ENCODE measurements at places on chromosomes 4 and X.

- no peak for DNase-seq
Measured at GRCh38 chr4:10629394-10629793, 55.2 kb downstream of the CLNK start.

- no peak for DNase-seq
Measured at GRCh38 chr4:83317671-83318070, 17.0 kb downstream of the HPSE start.

DNA sequence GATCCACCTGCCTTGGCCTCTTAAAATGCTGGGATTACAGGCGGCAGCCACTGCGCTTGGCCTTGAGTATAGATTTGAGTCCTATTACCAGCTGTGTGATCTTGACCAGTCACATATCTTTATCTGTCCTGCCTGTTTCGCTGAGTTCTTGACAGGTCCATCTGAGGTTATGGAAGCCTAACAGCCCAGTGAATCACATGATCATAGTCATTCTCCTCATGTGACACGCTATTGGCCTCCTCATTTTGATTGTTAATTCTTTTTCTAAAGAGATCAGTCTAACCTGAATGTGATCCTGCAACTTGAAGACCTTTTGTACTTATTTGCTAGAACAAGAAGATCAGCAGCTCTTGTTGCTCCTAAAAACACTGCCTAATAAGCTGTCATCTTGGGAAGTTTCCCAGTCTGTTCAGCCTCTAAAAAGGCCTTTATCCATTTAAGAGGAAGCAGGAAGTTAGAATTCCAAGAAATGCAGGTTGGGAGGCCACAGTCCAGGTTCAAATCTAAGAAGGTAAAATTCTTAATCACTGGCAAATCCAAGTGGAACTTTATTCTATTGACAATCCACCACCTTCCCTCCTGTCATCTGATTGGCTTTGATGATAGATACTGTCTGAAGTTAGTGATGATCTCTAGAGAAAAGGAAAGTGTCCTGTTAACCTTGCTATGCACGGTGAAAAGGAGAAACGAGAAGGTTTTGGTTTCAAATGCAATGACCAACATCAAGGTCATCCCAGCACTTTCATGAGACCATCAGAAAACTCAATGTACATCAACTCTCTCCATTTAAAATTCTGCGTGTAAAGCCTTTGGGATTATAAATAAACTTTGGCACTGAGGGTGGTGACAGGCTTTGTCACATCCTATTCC is 86.9 kb downstream of the CHRNA9 start:
- DNase-seq, result no peak

DNA sequence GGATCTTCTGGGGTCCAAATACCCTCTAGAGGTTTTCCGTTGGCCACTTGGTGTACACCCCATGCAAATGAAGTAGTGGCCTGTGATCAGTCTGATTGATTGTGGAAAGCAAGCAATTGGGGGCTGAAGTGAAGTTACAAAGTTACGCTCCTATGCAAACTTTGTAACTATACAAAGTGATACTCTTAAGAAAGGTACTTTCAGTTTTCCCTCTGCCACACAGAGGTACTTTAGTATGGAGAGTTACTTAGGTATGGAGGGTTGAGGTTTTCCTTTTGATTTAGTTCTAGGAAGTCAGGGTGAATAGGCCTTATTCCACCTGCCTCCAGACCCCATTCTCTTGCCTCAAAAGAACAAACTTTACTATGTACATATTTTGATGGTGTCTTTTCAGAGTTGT is 28.7 kb downstream of the STAG2 start:
- no peak for DNase-seq

DNA sequence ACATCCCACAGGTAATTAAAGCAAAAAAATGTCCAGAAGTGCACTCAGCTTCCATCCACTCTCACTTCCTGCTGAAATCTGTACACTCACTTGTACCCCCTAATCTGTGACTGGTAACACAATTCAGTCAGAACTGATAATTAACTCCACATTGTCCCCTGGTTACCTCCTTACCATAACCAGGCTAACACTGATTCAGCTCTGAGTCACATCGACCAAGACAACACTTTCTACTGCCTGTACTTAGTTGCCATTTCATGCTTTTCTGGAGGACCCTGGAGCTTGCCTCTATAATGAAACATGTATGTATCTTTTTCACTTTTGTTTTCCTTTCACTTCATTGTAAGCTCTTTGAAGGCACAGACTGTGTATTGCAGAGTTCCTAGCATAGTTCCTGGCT is 130.9 kb upstream of the GABRG1 start:
- DNase-seq, result no peak

- DNase-seq, result no peak
Measured at GRCh38 chrX:150508018-150508417, 60.4 kb upstream of the MTM1 start.

GRCh38 chr4:10007436-10007740 is 13.9 kb downstream of the SLC2A9 start:
- DNase-seq, result no peak

DNA sequence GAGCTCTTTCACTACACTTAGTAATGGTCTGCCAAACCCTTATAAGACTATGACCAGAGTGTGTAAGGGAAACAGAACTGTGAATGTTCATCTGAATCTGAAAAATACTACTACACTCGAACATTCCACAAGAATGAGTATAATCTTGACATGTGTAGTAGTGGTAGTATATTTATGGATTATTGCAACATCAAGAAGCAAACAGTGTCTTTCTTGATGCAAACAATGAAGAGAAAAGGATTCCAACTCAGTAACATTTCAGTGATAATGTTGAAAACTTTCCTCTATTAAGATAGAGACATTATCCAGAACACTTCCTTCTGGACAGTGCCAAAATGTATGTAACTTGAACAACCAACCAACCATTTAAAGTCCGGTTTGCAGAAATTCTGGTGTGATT is 394.7 kb upstream of the CPEB2 start:
- no peak for DNase-seq

GRCh38 chr4:72994670-72995069 is 74.8 kb downstream of the COX18 start:
- no peak for DNase-seq

DNA sequence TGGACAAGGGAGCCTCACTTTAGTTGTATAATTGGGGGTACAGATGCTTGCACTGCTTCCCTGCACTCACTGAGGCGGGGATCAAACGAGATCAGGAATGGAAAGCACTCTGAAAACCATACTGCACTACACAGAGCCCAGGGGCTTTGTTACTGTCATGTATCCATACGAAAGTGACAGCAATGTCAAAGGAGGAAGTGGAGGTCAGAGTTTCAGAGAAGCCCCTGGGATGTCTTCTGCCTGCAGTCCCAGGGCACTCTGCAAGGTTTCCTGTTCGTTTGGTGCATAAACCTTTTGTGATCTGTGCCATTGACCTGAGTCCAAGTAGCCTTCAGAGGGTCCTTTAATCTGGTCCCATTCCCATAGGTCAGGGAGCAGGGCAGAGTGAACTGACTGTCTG is 31.2 kb downstream of the RNF175 start:
- DNase-seq, result no peak

DNA sequence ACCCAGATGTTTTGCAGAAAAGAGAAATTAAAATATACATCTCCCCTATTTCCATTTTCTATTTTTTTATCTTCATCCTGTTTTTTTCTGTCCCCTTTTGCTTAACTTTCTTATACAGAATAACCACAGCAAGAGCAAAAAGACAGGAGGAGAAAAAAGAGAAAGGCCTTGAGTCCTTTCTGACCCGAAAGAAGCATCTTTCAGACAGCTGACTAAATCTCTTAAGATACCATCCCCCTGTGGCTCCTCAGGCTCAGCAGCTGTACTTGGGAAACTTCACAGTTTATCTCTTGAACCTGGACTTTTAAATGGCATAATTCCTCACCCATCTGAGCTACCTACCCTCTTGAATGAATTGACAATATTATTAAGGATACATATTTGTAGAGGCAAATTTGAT is 100.2 kb downstream of the FIP1L1 start:
- DNase-seq, result no peak

- DNase-seq, result no peak
Measured at GRCh38 chr4:36128689-36129088, 115.6 kb downstream of the ARAP2 start.

DNA sequence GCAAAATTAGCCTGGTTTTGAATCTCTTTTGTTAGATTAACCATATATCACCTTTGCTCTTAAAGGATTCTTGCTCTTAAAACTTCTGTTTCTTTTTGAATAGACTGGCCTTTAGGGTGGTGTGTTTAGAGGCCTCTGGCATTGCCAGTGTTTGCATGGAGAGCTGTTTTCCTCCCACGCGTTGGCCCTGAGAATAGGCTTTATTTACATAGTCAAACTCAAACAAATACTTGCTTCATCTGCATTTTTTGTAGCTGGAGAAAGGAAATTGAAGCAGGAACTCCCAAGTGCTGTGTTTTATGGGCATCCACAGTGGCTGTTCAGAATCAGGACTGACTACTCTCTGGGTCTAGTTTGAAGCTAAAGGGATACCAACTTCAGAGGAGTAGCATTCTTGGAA is 2.7 kb downstream of the SHROOM2 start:
- no peak for DNase-seq

DNA sequence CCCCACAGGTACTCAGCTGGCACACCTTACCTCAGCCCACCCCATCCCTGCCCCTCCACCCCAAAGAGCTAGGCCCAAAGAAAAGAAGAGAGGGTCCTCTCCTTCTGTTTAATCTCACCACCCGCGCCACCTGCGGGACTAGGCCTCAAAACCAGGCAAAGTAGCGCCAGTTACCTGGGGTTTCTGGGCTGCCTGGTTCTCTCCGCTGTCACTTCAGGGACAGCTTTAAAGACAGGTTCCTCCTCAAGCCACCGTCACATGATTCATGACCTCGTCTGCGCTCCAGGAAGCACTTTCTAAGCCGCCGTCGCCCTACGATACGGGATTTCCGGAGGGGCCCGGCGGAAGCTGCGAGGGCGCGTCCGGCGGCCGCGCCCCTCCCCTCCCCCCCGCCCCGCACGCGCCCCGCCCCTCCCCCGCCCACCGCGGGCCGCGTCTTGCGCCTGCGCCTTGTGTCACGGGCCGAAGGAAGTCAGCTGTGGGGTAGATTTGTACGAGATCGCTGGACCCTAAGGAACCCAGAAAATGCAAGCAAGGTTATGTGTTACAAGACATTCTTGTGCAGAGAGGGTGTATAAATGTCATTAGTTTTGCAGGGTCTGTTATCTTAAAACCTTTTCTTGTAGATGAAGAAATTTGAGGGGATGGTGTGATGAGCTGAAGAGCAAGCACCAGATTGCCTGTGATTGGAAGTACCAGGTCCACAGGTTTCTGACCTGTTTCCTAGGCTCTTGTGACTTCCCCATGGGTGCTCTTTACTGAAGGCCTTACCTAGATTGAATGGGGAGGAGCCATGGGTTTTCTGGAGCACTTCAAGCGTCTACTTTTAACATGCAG is at the start of gene LAMTOR3:
Gene LAMTOR3 (minus strand): TSS at position 267 of the 837 bp plus-strand sequence. CDS start 464 bp downstream, outside the sequence.
- DNase-seq, result peak; percentile 88

GRCh38 chrX:66872771-66873170 is 233.9 kb upstream of the EDA2R start:
- no peak for DNase-seq

DNA sequence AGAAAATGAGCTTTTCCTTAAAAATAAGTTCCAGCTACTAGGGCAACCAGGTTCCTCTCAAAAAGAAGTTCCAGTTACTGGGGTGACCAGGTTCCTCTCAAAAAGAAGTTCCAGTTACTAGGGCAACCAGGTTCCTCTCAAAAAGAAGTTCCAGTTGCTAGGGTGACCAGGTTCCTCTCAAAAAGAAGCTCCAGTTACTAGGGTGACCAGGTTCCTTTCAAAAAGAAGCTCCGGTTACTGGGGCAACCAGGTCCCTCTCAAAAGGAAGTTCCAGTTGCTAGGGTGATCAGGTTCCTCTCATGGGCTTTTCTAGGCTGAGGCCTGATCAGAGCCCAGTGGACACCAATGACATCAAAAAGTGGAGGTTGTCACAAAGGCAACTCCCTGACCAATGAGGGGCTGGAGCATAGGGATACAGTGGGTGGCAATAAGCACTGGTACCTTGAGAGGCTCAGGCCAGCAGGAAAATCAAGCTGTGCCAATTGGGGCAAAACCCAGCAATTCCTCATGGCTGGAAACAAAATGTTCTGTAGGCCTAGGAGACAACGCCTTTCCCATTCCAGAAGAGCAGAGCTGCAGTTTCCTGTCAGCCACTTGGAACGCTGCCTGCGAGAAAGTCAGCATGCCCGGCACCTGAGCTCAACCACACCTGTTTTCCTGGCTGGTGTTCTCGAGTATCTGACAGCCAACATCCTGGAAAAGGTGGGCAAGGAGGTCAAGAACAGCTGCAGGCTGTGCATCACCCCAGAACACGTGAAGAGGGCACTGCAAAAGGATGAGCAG is 12.3 kb upstream of the SYTL5 start:
- no peak for DNase-seq

DNA sequence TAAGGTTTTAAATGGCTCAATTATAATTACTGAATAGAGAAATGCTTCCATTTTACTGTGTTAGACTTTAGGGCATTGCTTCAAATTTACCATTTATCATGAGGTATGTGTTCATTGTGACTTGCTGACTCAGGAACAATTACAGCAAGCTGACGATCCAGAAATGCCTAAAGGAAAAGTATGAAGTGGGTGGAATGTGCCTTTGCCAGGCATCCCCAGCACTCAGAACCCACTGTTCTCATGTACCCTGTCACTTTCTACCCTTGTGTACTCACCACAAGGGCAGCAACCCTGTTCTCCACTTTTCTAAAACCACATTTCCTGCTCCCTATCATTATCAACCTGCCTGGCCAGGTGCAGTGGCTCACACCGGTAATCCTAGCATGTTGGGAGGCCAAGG is 41.5 kb downstream of the QRFPR start:
- DNase-seq, result no peak

GRCh38 chr4:38442073-38442788 is 221.8 kb upstream of the KLF3 start:
- DNase-seq, result no peak

- no peak for DNase-seq
Measured at GRCh38 chr4:38281371-38282071, 321.3 kb downstream of the PTTG2 start.

DNA sequence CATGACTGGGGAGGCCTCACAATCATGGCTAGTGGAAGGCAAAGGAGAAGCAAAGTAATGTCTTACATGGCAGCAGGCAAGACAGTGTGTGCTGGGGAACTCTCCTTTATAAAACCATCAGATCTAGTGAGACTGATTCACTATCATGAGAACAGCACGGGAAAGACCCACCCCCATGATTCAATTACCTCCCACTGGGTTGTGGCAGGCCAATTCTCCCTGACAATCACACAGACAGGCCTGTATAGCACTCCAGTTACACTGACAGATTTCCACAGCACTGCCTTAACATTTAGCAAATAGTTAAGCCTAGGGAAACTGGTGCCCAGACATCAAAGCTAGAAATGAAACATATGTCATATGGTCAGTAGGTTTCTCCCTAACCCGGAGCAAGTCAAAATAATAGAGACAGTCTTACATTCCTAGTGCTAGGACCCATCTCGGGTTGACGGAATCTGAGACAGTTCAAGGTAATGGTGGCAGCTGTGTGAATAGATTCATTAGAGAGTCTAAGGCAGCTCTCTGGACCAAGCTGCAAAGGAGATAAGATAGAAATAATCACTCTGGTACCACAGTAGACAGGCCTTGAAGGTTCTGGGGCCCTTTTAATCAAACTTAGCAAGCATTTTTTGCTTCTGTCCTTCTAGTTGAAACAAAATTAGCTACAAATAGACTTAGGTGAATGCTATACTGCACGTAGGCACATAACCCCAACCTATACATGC is 9.4 kb upstream of the HERC5 start:
- no peak for DNase-seq

- DNase-seq, result no peak
Measured at GRCh38 chr4:122921971-122922876, at the start of gene NUDT6. Gene NUDT6, minus strand, starts transcription at chr4:122922597. Its CDS starts 25 bp downstream, at chr4:122922572.
